ENCODE measurements at places on chromosomes 11 and 22.

GRCh38 chr11:124233376-124233775 lies 7.5 kb upstream of the OR8G1 start:
- no peak for DNase-seq

- no peak for DNase-seq
These were observed 135.3 kb downstream of the KIF18A start for GRCh38 chr11:27972522-27973170.

DNA sequence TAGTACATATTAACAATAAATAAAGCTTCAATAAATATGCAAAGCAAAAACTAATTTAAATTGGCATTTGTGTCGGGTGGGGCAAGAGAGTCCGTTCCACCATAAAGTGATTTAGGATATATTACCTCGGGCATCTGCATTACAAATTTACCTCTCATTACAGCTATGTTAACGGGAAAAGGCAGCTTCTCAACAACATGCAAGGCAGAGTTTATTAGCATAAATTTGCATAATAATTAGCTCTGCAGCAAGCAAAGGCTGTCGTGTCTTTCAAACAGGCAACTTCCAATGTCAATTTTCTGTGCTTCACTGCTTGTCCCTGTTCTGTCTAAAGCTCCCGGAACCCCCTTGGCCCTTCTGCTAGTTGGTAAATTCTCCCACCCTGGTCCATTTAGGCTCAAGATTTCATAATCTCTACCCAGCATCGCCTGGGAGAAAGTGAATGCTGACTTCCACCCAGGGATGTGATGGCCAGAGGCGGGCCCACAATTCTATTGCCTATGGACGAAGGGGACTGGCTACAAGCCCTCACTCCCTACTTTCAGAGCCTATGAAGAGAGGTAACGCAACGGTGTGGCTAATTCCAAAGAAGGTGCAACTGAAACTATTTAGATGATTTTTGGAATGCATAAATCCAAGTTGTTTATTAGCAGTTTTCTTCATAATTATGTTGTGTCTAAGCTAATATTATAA lies 462.1 kb downstream of the OPCML start:
- DNase-seq, result no peak

DNA sequence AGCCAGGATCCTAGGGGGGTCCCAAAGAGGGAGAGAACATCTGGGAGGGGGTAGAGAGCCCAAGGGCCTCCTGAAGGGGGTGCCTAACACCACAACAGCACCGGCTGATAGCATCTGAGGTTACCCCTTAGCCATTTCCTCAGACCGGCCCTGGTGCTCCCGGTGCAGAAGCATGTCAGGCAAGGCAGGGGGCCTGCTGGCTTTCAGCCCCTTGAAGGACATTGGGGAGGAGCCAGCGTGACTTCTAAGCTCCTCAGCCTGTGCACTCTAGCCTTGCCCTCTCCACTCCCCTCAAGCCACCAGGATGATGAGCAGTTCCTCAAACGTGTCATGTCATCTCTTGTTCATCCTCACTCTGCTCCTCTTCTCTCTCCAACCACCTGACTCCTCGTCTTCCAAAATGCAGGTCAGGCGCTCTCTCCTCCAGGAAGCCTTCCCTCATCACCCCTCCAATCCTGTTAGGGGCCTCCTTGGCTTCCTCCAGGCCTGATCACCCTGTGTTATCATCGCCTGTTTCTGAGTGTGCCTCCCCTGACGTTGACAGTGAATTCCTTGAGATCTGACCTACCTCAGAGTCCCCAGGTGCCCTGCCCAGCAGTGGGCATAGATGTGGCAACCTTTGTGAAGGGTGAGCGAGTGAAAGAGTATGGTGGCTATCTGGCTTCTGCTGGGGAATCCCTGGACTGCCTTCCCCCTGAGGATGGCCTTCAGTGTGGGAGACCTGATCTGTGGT lies 6.1 kb downstream of the P2RY2 start:
- no peak for DNase-seq

- no peak for DNase-seq
These were observed 104.3 kb downstream of the GAB2 start for GRCh38 chr11:78313181-78313795.

DNA sequence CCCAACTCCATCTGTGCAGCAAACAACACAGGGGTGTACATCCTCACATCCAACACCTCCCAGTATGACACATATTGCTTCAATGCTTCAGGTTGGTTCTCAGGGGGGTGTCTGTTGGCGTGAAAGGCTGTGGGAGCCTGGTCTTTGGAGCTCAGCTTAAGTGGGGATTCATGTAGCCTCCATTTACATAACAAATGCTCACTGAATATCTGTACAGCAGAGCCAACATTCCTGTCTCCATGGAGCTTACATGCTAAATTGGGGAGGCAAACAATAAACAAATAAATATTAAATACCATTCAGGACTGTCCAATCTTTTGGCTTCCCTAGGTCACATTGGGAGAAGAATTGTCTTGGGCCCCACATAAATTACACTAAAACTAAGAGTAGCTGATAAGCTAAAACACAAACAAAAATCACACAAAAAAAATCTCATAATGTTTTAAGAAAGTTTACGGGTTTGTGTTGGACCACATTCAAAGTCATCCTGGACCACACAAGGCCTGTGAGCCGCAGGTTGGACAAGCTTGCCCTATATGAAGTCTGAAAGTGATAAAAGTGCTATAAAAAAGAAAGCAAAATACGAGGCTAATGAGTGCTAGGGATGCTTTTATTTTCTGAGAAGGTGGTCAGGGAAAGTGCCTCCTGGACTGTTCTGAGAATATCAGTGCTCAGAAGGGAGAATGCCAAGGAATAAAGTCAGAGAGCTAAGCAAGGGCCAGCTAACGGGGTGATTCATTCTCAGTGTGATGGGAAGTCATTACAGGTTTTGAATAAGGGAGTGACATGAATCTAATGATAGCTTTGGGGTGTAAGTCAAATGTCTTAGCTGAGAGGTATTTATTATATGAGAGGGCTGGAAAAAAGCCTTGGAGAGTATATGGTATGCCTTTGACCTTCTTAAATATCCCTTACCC lies 41.6 kb downstream of the CD44 start:
- no peak for DNase-seq

DNA sequence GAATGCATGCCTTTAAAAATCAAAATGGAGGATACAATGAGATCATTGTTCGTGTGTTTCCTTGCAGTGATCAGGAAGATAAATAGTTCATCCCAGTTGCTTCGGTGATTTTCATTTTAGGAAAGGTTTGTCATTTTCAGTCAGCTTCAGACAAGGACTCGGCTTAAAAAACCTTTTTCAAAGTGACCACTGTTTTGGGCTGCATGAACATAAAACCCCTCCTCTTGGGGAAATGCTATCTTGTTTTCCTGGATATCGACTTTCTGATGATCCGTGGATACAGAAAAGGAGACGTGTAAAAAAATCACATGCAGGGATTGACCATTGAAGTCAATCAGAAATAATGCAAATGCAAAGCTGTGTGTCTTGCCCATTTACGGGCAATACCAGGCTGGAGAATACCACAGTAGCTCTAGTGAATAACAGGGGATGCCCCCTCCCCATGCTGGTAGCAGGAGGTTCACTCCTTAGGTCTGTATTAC lies 146.8 kb downstream of the MAML2 start:
- DNase-seq, result no peak

DNA sequence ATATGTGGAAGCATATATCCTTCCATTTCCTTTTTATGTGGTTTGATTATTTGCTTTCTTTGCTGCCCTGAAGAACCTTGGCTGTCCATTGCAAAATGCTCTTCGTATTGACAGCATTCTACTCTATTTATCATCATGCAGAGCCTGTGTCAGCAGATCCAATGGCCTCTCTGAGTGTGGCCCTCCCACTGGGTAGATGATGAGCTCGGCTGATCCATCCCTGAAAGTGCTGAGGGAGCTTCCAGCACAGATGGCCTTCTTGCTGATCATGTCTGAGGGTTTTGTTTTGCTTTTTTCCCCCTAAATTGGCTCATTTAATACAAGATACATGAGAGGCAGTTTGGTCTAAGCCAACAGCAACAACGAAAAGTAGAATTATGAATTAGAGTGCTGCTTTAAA lies 181.0 kb downstream of the GRIA4 start:
- DNase-seq, result no peak

DNA sequence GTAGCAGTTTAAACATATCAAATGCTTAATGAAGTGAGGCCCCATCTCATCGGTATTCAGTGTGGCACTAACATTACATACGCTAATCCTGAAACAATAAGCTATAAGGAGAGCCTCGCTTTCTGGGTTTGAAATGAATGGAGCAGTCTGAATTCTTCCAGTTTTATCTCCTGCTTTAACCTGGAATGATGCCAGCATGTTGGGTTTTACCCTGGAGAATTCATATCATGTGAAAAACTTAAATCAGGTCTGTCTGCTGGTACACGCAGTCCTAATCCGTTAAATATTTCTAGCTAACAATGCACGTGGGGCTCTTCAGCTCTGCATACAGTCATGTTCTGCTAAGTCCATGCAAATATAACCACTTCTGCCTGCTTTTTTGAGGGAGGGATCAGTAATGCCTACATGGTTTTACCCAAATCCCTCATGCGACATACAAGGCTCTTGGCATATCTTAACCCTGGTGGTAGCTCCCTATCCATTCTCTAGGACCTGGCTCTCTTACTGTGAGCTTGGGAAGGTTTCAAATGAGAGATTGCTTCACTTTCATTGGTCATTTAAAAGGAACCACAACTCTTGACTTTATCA lies 92.7 kb downstream of the COMMD9 start:
- no peak for DNase-seq

- no peak for DNase-seq
These were observed 38.7 kb upstream of the ATXN10 start for GRCh38 chr22:45632791-45633515.

DNA sequence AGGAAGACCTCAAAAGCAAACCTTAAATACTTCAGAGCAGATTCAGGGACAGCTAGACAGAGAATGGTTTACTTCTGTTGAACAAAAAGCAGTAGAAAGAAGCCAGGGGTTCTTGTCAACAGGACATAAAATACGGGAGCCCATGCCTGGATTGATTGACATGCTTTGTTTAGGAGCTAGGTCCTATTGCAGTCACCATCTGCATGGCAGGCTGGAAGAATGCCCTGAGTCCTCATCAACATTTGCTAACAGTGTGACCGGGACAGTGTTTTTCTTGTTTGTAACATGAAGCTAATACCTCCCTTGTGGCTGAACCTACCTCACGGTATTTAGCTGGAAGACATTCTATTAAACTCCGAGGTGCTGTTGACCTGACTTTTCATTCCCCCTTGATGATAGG lies 225.4 kb downstream of the NTM start:
- no peak for DNase-seq

GRCh38 chr22:42717197-42717928 lies 3.3 kb downstream of the A4GALT start:
- no peak for DNase-seq

GRCh38 chr11:83827940-83828554 lies 541.9 kb upstream of the CCDC90B start:
- no peak for DNase-seq

GRCh38 chr11:69137151-69137844 lies 18.4 kb upstream of the SMIM38 start:
- DNase-seq, result no peak

DNA sequence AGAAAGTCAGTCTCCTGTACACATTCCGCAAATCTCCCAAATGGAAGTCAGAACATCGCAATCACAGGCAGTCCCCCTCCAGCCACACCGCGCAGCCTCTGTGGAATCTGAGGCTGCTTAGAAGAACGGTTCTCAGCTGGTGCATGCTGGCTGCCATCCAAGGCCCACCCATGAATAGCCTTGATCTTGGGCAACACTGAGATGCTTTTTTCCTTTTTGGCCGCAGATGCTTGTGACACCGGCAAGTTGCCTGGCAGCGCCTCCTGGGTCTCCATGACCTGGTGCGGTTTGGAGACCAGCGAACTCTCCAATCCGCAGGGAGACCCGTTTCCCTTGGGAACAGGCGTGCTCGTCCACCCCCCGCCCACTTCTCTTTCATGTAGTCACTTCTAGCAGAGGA lies 26.3 kb upstream of the PHF21B start:
- DNase-seq, result no peak

GRCh38 chr22:23242473-23243001 lies 62.2 kb downstream of the BCR start:
- no peak for DNase-seq

DNA sequence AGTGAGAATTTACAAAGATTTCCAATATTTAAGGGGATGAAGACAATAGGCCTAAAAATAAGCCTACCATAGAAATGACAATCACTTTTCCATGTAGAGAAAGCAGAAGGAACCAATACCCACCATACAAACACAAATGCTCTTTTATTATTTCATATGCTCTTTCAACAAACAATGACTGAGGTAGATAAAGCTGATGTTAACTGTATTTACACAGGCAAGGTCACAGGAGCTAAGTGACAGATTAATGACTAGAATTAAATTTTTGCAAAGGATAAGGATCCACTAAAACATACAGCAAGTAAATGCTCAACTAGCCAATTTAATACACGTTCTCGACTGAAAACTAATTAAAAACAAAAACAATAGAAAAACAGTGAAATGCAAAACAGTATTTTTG lies 34.2 kb downstream of the PICALM start:
- DNase-seq, result no peak

DNA sequence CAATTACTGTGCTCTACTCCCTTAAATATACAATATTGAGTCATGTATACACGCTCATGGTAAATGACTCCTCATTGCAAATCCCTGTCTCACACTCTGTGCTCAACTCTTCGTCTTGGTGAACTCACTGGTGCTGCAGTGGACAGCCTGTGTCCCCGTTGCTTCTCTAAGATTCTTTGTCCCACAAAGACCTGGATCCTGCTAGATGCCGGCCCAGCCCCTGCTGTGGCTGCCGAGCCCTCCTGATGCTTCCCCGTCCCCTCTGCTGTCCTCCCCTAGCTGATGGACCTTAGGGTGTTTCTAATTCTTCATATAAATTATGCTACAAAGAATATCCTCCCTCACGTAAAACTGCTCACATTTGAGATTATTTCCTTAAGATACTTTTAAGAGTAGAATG lies 5.5 kb downstream of the APOL2 start:
- DNase-seq, result no peak

DNA sequence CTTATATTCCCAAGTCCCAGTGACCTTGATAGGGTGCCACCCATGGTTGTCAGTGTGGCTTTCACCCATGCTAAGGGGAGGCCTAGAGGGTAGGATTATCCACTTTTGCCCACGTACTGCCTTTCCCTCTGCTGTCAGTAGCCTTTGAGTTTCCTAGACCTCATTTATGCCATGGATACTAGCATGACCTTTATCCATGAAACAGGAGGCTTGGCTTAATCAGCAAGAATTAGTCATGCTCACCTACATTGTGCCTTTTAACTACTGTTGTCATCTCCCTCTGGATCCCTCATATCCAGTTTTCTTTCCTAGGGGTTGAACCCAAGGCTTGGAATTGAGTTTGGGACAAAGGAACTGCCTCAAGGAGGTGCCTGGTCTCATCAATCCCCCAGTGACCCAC lies 716.7 kb downstream of the NTM start:
- no peak for DNase-seq

GRCh38 chr22:38864361-38865191 lies 7.4 kb downstream of the CBX6 start:
- no peak for DNase-seq

DNA sequence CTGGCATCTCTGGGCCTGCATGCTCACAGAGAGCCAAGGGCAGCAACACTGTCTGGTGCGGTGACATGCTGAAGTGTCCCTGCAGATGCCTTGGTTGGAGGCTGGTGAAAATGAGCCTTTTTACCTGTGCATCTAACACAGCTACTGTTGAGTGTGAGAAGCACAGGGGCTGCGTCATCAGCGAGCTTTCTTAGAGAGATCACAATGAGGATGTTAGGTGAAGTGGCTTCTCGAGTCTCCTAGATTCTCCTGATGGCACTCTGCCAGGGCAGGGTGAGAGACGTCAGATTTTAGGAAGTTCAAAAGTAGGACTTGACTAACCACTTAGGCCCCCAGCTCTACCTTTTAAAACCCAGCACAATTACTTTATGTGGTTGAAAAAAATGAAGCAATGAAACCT lies 3.6 kb upstream of the SLC15A3 start:
- no peak for DNase-seq

- DNase-seq, result no peak
These were observed 13.2 kb downstream of the ZNRF3 start for GRCh38 chr22:28896611-28897010.
